ENCODE measurements at places on chromosomes 1 and 21.

GRCh38 chr1:208597571-208597970, 353.4 kb upstream of the PLXNA2 start:
- no peak for DNase-seq

GRCh38 chr1:244780311-244780710, 55.1 kb upstream of the COX20 start:
- DNase-seq, result no peak

DNA sequence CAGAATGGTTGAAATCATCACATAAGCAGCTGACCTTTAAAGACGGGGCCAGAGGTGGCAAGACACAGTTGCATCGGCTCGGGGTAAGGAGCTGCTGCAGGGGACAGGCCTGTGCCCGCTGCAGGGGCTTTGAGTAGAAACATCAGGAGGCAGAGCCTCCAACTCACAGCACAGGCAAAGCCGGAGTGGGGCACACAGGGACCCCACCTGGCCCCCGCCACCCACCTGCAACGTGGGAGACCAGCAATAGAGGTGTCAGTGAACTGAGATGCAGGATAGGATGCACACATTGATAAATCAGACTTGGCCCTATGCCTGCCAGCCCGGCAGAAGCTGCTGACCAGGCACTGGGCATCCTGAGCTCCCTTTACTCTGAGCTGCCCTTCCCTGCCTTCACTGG, 257.2 kb downstream of the NPHP4 start:
- DNase-seq, result no peak

DNA sequence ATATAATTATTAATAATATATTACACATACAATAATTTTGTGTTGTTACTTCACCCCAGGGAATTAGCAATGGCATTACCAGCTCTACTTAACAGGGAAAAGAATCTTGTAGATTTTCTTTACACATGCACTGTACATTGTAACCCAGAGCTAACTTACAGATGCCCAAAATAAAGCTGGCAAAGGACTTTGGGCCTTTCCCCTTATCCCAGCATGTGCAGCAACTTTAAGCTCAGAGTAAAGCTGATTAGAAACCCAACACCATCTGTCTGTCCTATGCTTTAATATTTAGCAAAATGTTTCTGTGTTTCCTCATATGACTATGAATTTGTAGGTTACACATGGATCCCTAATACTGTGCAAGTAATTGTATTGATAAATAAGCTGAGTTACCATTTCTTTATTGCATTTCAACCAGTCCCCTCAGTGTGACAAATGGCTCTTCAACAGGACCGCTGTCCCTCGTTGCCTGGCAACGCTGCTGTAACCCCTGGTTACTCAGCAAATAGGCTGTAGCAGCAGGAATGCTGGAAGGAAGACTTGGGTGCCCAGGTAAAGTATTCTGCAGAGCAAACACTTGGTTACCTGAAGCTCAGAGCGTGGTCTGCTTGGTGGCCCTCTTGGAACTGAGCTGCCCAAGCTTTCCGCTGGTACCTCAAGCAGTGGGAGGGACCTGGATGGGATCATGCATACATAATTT, at the start of gene USH2A:
Gene USH2A (minus strand): TSS at position 628 of the 700 bp plus-strand sequence. CDS start 1,112 bp downstream, outside the sequence.
- DNase-seq, result no peak

- DNase-seq, result no peak
These were observed 364.7 kb downstream of the LMX1A start for GRCh38 chr1:164991763-164992314.

DNA sequence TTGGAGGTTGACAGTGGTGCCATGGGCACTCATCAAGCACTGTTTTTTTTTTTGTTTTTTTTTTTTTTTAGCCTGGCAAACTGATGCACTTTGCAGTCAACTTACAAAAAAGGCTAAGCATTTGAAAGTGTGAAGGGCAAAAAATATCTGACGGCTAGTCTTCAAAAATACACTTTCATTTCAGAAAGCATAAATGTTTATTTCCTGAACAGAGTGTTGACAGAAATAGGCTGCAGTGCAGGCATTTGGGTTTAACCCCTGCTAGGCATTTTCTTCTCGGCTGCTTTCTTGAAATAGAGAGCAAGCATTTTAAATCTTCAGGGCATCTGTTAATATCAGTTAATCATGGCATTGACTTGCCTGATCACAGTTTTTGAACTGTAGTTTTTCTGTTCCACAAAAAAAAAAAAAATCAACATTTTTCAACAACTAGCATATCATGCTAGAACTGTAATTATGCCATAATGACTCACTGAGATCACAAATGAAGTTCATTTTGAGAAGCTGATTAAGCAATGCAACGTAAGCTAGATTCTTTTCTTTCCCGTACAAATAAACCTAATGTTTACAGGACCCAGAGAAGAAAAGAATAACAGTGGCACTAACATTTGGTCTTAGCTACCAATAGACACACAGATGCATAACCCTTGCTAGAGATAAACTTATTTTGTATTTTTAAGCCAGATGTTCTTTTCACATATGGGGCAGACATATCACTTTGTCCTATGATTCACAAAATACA, 100.4 kb upstream of the USH2A start:
- DNase-seq, result no peak

DNA sequence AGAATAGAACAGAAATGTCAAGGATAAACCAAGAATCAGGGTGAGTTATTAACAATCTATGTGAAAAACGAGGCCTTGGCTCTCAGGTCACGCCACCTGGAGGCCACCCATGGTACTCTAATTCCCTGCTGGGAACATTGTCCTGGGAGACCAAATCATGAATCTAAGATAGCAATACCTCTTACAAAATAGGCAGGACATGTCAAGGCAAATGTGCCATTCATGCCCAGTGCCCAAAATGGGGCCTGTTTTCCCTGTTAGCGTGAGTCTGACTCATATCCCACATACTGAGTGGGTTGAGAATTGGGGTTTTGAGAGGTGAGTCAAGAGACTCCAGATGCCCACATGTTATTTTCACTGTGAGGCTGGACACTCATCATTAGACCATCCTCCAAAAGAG, 380.8 kb downstream of the HHIPL2 start:
- peak; percentile 24 for DNase-seq

- no peak for DNase-seq
These were observed 35.9 kb downstream of the CD46 start for GRCh38 chr1:207787776-207788175.

GRCh38 chr21:34363733-34364132, at the start of gene KCNE2:
Gene KCNE2 (plus strand): TSS chr21:34364006. CDS start chr21:34370479, 6,473 bp downstream.
- DNase-seq, result no peak

GRCh38 chr1:55585402-55585792, 370.2 kb upstream of the USP24 start:
- DNase-seq, result no peak

DNA sequence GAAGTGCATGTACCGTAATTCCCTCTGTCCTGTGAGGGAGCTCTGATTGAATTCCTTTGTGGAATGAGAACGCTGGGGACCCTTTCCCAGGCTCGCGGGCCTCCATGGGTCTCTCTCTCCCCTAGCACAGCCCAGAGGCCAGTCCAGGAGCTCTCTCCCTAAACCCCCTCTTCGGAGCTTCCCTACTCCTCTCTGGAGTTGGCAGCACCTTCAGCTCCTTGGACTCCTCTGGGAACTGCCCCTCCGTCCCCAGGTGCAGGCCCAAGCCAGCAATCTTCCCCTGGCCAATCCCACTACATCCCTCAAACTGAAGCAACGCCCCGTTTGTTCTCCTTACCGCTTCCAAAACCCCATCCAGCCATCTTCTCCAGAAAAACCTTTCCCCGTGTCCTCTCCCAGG, 10.5 kb upstream of the SYNC start:
- DNase-seq, result no peak

DNA sequence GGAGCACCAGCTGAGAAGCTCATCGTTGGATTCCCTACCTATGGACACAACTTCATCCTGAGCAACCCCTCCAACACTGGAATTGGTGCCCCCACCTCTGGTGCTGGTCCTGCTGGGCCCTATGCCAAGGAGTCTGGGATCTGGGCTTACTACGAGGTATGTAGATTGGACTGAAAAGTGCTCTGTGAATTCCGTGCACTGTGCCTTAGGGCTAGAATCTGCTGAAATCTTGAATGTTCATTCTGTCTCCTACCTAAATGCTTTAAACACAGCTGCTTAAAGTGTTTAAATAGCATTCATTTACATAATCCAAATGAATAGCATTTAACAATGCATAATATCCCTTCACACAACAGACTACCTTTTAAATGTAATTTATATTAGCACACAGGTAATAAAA, 27.9 kb downstream of the CHIA start:
- no peak for DNase-seq

GRCh38 chr1:71650119-71650518, 569.3 kb upstream of the ZRANB2 start:
- no peak for DNase-seq

GRCh38 chr1:232123775-232124659, 497.4 kb downstream of the DISC1 start:
- no peak for DNase-seq

- no peak for DNase-seq
These were observed 972.2 kb downstream of the TTLL7 start for GRCh38 chr1:83026745-83027144.

GRCh38 chr1:215987092-215987875, 420.2 kb downstream of the KCTD3 start:
- DNase-seq, result no peak

DNA sequence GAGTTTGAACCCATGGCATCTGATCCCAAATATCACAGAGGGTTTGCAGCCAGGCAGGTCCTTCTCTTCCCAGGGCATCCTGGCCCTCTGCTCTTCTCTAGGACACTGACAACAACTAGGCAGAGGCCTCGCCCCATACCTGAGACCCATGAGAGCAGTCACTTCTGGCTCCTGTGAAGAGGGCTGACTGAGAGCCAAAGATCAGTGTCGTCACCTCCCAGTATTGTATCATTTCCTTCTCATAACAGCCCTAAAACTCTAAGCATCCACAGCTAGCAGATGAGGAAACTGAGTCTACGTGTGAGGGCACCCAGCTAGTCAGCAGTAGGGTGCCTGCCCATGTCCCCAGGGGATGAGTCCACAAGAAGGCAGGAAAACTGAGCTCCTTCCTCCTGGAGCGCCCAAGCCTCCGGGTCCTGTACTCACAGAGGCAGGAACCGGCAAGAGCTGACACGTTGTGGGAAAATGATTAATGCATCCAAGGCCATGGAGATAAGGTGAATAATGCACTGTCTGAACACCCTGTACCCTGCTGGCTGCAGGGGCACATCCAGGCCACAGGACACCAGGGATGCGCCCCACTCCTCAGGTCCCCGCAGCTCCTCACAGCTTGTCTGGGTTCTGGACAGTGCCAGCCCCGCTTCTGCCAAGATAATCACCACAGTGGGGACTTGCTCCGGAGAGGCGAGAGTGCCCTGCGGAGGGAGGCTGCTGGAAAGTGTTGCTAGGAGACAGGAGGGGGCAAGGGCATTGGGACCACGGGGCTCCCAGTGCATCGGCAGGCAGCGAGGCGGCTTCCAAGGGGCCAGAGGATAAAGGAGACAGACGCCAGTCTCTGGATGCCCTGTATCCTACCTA, 340.0 kb downstream of the NPHP4 start:
- DNase-seq, result no peak

DNA sequence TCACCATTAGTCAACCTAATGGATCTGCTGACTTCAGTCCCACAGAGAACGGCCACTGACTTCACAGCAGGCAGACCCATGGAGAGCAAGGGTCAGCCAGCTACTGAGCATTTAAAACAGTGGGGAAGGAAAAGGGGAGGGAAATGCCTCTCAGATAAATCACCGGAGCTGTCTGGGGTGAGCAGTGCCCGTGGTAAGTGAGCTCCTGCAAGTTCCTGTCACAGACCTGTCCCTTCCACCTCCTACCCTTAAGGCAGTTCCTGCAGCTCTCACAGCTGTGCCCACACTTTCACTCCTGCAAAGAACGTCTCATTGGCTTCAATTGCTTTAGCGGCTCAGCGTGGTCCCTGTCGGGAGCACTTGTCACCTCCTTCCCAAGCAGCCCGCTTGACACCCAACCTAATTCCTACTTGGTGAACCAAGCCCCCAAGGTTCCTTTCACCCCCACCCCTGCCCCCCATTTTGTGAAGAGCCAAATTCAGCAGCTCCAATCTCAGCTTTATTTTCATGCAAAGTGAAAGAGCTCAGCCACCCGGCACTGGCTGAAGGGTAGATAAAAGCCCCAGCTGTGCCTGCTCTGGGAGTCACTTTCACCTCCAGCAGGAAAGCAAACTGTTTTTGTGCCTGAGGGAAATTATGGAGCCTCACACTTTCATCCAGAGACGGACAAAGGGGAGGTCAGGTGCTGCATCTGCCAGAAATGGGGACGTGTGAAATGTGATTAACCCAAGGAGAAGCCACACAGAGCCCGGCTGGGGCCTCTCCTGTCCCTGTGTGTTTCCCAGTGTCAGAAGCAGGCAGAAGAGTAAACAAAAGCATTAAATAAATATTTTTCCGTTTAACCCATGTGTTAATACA, 306.2 kb downstream of the TTLL7 start:
- DNase-seq, result no peak

GRCh38 chr1:59475737-59476136, 178.8 kb downstream of the FGGY start:
- DNase-seq, result no peak

DNA sequence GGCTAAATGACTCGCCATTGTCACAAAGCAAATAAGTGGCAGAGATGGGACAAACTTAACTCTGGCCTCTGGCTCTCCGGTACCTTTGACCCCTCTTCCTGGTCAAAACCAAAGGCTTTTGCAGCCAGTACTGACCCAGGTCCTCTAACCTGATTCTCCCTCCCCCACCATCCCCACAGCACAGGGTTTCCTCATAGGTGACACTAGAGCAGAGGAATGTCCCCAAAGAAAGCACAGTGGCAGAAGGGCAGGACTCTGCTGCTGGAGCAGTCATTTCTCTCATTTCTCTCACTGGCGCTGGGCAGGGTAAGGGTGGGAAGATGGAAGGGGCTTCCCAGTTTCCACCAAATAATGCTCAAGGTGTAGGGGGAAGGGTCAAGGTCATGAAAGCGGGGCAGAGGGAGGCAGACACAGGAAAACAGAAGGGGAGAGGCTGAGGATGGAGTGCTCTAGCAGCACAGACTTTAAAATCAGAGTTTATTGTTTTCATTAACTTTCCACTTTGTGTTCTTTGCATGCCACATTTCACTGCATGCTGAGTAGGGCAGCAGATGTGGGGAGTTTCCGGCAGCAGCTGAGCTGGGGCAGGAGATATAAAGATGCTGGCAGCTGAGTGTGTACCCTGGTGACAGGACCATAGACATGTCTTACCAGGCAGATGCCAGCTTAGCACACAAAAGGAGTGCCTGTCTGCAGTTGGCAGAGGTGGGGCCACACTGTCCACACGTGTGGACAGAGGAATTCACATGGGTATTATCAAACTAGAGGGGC, 80.5 kb downstream of the FAM78B start:
- DNase-seq, result no peak

GRCh38 chr1:17356387-17357026, 15.5 kb upstream of the PADI6 start:
- peak; percentile 25 for DNase-seq

DNA sequence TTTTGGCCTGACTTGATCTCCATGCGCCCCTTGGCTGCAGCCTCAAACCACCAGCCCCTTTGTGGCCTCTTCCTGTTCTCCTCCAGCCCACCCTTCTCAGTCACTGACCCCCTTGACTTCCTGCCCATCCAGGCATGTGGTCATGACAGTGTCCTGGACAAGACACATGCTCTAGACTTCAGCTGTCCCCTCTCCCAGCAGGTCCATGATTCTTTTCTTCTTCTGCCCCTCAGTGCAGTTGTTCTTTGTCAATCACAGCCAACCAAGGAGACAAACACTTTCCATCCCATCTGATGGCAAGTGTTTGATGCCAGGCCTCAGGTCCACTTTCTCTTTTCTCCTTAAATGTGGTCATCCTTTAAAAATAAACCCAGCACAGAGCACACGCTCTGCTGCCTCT, 49.7 kb downstream of the SYT6 start:
- no peak for DNase-seq

- DNase-seq, result peak; percentile 37
These were observed 62.9 kb downstream of the MDM4 start for GRCh38 chr1:204578867-204579664.

GRCh38 chr1:90174246-90174645, 179.3 kb downstream of the ZNF326 start:
- no peak for DNase-seq
